ENCODE measurements at places on chromosomes 5 and 9.

DNA sequence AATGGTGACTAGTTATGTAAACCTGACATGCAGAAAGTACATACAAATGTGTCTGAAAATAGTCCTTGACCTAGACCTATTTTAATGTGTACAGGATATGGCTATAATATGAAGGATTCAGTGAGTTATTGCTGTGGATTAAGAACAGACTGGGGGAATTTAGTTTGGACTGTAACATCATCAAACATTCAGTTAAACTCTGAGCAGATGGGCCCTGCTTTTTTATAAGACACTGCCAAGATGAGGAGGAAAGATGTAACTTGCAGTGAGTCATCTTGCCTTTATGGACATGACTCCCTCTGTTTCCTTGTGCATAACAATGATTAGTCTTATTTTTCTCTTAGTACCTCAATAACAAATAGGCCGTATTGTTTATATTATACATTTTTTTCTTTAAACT, 12.2 kb downstream of the PPP3R2 start:
- DNase-seq, result no peak

- no peak for DNase-seq
Measured at GRCh38 chr9:19481971-19482404, 73.2 kb downstream of the ACER2 start.

DNA sequence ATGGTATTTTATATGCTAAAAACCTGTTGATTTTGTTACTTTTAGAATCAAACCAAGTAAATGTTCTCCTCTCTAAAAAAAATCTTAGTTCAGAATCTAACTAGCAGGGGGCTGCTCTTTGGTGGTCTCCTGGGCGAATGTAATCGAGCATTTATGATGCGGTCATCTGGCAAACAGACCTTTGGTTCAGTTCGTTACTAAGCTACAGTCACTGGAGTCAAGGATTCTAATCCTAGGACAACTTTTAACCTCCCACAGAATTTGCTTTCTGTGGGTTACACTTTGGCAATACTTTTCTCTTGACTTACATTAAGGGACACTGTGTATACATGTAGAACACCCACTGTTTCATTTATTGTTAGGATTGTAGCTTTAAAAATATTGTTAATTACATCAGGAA, 26.3 kb upstream of the FREM1 start:
- no peak for DNase-seq

GRCh38 chr9:108512426-108513173, 343.2 kb downstream of the ACTL7B start:
- no peak for DNase-seq

DNA sequence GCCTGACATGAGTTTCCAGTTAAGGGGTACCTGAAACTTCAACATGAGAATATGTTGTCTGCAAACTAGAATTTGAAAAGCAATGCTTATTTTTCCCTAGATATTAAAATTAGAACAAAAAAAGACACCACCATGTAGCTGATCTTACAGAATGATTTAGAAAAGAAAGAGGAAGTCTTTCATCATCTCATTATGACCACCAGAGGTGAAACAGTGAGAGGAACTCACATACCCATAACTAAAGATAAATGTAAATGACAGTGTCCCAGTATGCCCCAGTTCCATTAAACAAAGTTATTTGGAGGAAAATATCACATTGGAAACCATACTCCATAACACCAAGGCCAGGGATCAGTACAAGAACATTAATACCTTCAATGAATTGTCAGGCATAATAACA, 6.9 kb downstream of the TAF7 start:
- no peak for DNase-seq

- DNase-seq, result no peak
Measured at GRCh38 chr9:135886147-135886981, 21.0 kb downstream of the CAMSAP1 start.

GRCh38 chr5:109695005-109695926, 5.5 kb downstream of the MAN2A1 start:
- no peak for DNase-seq

GRCh38 chr9:13131991-13132390, 147.5 kb downstream of the MPDZ start:
- DNase-seq, result no peak
